Activated T-helper 17 cell treated with anti-CD3 and anti-CD28 coated beads, Interleukin-2, amount 50 U/mL, for 72 hours (primary cell): ENCODE measurements at places on chromosomes 4 and X.

DNA sequence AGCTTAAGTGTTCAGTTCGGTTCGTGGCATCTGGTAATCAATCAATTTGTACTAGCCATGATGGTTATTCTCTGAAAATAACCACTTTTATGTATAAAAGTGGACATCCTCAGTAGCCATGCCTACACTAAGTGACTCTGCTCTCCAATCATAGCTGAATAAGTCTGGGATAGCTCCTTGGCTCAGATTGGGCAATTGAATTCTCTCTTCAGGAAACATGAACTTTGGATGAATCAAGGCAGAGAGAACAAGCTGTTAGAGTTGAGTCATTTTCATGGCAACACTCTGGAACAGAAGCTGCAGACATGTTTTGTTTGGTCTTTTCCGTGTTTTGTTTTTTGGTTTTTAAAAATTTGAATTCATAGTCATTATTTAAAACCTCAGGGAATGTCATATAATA is 66.8 kb upstream of the TMEM164 start:
- no peak for ATAC-seq

DNA sequence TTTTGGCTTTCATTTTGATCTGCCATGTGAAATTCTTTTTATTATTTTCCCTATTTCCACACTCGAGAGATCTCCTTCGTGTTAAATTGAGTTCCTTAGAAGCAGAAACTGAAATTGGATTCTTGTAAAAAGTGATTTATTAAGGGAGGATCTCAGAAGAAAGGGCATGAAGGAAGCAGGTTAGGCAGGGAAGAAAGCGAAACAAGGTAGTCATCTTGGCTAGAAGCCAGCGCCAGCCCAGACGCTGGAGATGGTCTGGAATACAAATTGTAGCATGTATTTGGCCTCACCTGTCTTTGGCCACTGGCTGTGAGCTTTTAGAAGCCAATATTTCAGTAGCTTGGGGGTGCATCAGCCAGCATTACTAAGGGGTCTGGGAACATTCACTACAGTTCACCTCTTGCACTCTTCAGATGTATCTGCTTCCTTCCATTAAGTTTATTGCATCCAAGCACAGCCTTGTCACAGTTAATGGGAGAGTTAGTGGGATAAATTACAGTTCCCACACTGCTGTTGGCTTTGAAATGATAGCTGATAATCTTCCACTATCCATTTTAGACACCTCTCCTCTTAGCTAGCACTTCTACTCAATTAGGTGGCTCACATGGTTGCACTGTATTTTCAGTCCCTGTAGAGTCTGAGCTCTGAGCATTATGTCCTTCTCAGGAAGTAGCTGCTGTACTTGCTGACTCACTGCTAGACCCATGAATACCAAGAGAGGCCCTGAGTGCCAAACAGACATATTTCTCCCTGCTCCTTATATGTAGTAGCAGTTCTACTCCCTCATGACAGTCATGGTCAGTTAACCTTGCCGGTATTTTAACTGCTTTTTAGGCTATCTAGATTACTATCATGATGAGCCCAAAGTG is 14.6 kb downstream of the GRXCR1 start:
- no peak for ATAC-seq

DNA sequence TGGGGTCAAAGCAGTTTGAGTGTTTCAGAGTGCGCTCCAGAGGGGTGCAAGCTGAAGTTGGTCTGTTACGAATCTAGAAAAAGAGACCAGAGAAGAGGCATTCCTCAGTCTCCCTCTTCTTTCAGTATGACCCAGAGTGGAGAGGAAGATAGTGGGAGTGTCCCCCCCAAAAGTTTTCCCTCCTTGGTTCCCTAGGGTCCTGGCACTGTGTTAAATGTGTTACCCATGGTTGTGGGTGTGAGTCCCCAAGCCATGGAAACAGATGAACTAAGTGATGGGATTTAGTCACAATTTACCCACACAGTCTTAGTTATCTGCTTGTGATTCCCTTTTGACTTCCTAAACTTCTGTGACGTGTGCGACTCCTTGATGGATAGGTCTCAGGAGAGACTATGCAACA is 27.0 kb upstream of the NAF1 start:
- no peak for ATAC-seq

- ATAC-seq = peak; percentile 65
Observed at GRCh38 chr4:75895744-75896314, 6.4 kb downstream of the PPEF2 start.

DNA sequence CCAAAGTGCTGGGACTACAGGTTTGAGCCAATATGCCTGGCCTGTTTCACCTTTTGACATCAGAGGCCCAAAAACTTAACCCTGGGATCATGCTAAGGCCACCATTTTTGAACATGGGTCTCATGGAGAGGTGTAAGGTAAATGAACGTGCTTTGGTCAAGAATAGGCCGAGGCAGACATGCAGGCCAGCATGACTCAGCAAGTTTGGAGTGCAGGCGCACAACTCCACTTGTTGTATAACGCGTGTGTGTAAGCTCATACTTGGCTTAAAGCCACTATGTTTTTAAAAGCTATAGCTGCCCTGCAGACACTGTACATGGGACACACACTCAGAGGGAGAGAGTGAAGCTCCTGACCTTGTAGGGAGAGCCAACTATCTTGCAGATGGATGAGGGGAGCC is 43.8 kb upstream of the HPSE start:
- ATAC-seq = no peak

DNA sequence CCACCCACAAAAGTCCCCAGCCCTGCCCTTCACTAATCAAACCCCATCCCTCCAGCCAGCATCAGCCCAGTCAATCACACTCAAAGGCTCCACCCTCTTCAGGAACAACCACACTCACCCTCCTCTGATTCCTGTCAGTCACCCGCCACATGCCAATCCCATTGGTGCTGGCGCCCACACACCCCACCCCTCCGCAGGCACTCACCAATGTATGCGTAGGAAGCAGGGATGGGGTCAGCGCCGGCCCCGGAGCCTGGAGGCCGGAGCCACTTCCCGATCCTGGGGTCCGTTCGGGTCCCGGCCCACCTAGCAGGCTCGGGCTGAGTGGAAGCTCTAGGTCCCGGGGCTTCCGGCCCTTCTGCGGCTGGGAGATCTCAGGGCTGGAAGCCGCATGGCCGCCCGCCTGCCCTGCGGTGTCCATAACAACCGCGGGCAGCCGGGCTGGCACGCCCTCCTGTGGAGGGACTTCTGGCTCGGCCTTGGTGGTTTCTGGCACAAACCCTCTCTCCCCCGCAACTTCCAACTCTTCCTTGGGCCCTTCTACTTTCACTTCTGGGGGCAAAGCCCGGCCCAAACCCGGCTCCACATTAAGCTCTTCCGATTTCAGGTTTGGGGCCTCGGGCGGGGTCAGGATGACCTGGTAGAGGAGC is 7.9 kb upstream of the CFP start:
- ATAC-seq = peak; percentile 55

GRCh38 chrX:136268051-136269048 is 17.1 kb upstream of the MAP7D3 start:
- ATAC-seq = peak; percentile 43

GRCh38 chr4:76233529-76233928 is 18.0 kb upstream of the FAM47E start:
- ATAC-seq = no peak

DNA sequence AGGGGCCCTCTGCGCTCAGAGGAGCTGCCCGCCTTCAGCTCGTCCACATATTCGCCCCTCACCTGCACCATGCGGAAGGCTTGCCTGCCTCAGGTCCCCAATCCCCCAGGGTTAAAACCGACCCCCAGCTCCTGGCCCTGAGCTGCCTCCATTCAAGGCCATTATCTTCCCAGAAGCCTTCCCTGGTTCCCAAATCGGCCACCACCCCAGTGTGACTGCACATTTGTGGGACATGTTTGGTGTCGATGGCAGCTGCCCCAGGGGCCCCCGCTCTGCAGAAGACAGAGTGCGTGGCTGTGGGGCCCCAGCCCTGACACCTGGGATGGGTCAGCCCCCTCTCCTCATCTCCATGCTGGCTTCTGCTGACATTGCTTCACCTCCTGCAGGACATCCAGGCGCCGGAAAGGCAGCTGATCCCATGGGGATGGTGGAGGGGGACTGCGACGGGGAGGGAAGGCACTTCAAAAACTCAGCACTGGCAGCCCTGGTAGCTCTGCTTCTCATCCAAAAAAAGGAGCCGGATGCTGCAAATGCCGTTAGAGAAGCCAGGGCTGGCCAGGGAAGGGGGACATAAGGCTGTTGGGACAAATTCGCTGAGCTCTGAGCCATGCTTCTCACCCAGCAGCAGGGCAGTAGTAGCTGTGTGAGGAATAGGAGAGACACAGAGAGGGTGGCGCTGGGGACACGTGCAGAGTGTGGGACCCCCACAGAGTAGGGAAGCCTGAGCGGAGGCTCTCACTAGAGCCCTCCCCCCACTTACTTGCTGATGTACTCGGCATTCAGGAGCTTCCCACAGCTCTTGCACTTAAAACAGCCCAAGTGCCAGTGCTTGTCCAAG is 78.5 kb downstream of the ABLIM2 start:
- ATAC-seq = no peak

GRCh38 chr4:145956288-145956890 is 17.8 kb upstream of the ZNF827 start:
- ATAC-seq = peak; percentile 46

- ATAC-seq = no peak
Observed at GRCh38 chrX:95382799-95383198, 1301.8 kb upstream of the DIAPH2 start.

DNA sequence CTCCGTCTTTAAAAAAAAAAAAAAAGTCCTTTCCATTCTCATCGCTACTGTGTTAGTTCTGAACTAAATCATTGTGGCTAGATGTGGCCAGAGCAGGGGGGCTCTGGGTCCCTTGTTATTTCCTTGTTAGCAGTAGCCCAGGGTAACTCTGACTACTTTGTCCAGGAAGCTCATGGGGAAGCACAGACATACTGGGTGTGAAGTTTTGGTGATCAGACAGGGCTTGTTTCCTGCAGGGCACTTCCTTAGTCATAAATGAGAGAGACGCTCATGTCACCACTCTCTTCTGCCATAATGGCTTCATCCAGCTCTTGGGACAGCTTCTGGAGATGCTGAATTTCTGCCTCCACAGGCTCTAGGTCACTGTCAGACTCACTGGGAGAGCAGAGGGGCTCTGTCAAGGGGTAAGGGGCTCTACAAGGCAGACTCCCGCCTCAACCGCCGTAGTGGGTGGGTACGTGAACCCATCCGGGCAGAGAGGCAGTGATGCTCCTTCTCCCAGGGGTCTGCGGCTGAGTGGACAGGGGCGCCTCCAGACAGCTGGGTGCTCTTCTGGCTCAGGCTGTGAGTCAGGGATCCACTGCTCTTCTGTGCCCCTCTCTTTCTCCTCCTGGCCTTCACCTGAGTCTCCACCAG is 12.9 kb downstream of the STIM2 start:
- peak; percentile 89 for ATAC-seq

GRCh38 chr4:168683595-168683994 is 186.7 kb downstream of the PALLD start:
- no peak for ATAC-seq

DNA sequence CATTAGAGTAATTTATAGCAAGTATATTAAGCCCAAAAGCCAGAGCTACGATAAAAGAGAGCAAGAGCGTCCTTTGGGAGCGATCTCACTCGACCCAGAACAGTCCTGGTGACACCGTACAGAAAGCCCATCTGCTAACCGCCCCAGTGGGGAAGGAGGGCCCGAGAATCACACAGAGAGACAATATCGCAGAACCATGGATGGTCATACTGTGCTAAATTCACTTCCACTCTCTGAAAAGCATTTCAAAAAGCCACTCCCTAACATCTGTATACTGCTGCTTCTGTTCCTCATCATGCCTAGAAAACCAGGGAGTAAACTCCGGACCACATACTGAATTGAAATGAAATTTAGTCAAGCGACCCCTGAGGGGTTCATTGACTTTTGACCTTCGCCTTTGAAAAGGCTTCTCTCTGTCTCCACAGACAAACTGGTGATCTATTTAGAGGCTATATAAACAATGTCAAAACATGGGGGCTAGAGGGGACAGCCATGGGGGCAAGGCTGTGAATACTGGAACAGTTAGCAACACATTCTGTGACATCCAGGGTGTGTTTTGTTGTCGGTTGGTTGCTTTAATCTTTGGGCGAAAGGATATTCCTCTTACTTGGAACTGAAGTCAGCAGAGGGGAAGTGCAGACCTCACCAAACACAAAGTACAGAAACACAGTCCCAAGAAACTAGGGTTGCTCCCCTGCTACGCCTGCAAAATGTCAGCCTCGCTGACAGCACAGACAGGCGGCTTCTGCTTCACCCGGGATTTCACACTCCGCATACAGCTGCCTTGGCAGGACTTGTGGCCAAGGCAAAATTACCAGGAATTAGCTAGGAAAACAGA is 129.0 kb upstream of the RASGEF1B start:
- no peak for ATAC-seq

DNA sequence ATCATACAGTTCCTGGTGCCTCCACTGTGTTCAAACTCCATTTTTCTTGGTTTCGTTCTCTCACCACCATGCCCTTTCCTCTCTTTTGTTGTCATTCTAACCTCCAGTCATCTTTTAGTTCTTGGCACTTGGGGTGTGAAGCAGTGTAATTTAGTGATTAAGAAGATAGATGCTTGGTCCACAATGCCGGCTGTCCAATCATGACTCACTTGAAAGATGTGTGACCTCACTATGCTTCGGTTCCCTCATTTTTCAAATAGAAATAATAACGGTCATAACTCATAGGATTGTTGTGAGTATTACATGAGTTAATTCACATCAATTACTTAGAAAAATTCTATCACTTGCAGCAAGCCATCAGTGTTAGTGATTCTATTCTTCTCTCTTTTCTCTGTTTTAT is 327.8 kb downstream of the ADGRL3 start:
- ATAC-seq = no peak
